ENCODE measurements at places on chromosomes 2 and 18. TPM values are rescaled to one million over a fixed set of nuclear protein-coding genes. Genes with fewer than 3 reads are reported as not detected.

Gene ASPRV1
- total RNA-seq, result 0.73 TPM

DNA sequence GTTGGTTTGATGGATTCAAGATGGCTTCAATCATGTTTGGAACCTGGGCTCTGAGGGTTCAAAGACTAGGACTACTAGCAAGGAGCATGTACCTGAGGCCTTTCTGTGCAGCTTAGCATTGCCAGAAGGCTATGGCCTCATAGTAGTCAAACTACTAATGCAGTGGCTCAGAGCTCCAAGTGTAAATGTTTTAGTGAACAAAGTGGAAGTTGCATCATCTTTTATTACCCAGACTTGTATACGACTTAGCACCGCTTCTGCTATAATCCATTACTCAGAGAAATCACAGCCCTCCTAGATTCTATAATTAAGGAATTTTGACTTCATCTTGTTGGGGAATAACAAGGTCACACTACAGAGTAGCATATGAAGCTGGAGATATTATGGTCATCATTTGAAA lies 210.5 kb downstream of the ERBB4 start:
- peak; percentile 75 for DNase-seq

Gene DYNC1I2
- 124 TPM for total RNA-seq

Gene CPS1
- total RNA-seq, result 0.62 TPM

GRCh38 chr18:3511980-3512379 lies 62.0 kb downstream of the TGIF1 start:
- peak; percentile 94 for DNase-seq

Gene TUBB8B
- total RNA-seq, result 0.77 TPM

DNA sequence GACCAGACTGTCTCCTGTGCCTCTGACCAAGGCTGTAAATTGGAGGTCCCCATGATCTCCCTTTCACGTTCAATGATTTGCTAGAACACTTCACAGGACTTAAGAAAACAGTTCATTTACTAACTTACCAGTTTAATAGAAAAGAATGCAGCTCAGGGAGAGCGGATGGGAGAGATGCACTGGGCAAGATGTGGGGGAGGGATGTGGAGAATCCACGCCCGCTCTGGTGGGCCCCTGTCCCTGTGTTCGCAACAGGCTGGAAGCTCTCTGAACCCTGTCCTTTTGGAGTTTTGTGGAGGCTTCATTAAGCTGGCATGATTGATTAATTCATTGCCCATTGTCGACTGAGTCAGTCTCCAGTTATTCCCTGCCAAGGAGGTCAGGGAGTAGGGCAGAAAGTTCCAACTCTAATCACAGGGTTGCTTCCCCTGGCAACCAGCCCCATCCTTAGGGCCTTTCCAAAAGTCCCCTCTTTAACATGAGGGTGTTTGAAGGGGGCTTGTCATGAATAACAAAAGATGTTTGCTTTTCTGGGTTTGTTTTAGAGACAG lies 257.1 kb downstream of the ACKR3 start:
- no peak for DNase-seq

Gene CHRND
- total RNA-seq, result not detected

DNA sequence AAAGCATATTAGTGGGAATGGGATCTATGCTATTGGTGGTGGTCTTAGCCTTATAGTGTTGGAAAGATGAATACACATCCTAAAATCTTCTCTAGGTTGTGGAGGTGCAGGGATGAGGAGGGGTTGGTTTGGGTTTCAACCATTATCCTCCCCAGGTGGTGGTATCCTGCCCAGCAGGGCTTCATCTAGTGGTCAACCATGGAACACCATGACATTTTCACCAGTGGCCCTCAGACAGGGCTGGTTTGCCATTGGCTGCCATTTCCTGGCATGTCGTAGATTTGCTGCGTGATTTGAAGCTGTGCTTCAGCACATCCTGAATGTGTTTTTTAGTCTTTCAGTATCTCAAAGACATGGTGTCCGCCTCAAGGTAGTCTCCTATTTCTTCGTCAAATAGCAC lies 391.2 kb upstream of the HNRNPA3 start:
- DNase-seq, result no peak

- DNase-seq, result peak; percentile 93
Measured at GRCh38 chr2:108448678-108449409, at the start of gene GCC2. GCC2 (plus strand) TSS chr2:108449206; CDS start chr2:108449275, 69 bp downstream.

DNA sequence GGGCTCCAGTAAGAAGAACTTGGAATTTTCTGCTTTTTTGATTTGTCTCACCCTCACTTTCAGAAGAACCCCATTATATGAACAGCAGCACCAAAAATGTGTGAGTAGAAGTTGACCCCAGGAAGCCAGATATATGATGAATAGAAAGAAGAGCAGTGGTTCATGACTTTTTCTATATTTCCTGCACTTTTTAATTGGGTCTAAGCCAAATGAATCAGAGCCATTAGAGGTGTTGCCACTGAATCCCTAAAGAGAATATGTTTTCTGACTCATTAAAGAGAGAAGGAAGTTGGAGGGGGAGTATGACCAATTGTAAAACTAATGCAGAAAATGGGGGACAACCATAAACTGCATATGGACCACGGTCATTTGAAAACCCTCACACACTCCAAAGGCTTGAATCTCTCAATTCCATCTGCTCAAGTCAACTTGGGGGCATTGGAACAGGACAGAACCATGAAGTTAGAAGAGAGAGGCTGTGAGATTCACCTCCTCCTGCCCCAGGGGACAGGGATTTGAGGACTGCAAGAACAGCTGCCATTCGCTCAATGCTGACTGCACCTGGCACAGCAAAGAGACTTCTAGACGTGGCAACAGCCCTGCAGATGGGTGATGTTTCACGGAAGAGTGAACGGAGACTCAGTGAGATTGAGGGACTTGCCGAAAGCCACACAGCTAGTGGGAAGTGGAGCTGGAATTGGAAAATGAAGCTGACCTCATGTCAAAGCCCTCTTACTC lies 3.0 kb downstream of the DAPL1 start:
- DNase-seq, result peak; percentile 29

Gene MC4R
- total RNA-seq, result not detected

Gene RAB31
- 8.1 TPM for total RNA-seq

DNA sequence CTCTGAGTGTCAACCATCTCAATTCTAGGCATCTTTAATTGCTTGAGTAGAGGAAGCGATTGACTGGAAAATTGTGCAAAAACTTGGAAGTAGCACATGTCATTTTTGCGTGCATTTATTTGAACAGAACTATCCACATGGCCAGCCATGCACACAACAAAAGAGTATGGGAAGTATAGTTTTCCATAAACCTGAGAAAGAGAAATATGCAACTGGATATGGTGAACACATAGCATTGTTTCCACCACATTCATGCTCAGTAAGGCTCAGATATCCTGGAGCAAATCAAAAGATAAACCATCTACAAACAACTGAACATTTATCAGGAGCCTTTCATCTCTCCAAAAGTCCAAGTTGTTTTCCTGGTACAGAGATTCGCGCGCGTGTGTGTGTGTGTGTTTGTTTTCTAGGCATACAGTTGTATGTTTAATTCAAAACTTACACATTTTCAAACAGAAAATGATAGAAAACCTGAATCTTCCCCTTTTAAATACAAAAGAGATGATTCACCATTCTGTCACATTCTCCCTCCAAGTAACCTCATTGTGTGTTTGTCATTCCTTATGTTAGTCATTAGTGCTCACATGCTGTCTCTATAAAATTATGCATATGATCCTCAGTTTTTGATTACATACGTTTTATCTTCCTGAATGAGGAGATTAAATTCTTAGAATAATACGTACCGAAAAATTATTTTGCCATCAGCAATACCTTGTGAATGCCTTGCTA lies 780.4 kb upstream of the NRXN1 start:
- DNase-seq, result no peak

DNA sequence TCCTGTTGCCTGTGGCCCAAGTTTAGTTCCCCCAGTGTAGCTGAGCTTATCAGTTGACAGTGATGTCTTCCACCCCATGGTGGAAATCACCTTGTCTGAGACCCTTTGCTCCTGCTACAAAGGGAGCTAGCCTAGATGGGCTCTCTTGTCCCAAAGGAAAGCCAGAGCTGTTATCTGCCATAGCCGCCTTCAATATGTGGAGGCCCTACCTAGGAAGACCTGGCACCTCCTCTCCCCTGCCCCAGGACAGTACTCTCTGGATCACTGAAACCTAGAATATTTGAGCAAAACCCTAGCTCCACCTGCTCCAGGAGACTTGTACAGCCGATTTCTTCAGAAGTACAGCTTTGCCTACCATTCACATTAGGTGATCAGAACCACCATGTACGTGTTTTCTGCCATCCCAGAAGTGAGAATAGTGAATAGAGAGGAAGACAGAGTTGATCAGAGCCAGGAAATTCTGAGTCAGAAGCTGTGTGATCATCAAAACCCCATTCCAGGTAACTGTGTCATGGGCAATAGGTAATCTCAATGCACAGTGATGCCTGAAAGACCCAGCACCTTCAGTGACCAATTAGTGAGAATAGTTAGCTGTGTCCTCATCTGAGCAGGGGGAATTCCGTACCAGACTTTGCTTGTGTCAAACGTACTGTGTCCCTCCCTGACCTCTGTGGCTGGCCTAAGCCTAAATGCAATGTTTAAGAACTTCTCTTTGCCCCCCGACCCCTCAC lies 138.4 kb upstream of the ALPP start:
- no peak for DNase-seq
